ENCODE measurements at places on chromosomes 7 and 10.

DNA sequence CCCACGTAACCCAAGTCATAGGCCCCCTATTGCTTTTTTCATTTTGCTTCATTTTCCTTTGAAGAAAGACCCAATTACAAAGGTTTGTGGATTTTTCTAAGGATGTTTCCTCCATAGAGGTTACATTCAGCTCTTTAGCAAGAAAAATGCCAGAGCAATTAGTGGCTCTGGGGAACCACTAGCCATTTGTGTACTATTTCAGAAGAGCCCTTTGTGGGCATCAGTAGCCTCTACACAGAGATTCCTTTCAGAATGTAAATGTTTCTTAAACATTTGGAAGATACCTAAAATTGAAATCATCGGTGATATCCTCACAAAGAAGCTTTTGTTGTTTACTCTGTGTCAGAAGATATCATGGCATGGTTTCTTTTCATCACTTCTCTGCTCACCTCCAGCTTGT is 291.0 kb upstream of the KMT2E start:
- no peak for DNase-seq

DNA sequence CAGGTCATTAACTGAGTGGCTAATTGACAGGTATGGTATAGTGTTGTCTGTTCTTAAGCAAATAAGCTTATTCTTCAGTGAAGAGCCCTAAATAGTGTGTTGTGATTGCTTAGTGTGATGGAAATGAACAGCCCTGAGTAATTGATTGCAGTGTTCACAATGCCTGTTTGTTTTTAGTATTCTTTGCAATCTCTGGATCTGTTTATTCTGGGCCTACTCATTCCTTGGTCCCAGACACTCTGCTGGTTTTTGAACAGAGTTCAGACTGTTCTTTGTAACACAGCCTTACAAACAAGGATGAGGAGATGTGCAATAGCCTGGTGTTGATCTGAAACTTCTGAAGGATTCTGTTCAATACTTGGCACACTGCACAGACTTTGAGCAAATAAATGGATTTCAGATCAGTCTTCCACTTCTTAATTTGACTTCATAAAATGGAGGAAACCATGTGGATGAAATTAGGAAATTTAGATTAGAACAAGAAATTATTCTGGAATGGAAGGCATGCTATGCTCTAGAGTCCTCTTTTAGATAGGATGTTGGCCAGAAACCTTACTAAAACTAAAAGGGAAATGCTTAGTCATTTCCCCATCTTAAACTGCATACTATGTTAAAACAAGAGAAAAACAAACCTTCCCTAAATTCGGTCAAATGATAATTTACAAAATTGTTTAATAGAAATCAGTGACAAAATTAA is 444.2 kb upstream of the SEMA3D start:
- peak; percentile 28 for DNase-seq

DNA sequence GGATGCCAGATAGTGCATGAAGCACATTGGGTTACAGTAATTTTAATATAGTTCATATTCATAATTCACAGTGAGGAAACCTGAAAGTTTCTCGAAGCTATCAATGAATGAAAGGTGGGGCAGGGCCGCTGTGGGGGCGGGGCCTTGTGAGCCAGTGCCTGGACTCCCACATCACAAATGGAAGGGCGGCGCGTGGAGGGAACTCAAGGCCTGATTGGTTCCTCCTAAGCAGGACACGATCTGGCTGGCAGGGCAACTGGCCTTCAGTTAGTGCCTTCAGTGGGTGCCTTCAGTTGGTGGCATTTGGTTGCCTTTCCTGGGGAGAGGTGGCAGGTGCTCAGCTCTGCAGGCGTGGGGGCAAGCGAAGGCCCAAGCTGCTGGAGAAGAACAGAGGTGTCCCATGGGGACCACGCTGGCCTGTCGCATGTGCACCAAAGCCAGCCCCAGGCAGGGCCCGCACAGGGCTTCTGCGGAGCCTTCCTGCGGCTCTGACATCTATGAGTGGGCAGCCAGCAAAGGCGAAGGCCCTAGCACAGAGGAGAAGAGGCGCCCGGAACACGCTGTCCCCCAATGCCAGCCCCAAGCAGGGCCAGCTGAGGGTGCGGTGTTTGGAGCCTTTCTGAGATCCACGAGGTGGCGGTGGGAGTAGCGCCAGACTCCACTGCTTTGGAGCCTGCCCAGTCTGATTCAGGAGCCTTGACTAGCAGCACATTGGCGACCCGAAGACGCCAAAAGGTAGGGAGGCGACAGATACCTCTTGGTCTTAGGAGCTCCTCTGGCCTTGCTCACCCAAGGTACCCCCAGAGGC is 118.0 kb upstream of the PDSS1 start:
- DNase-seq = no peak

GRCh38 chr7:106957766-106958165 is 86.7 kb upstream of the PRKAR2B start:
- DNase-seq = no peak

- DNase-seq = peak; percentile 88
Observed at GRCh38 chr7:126803060-126803665, 449.6 kb downstream of the GRM8 start.

DNA sequence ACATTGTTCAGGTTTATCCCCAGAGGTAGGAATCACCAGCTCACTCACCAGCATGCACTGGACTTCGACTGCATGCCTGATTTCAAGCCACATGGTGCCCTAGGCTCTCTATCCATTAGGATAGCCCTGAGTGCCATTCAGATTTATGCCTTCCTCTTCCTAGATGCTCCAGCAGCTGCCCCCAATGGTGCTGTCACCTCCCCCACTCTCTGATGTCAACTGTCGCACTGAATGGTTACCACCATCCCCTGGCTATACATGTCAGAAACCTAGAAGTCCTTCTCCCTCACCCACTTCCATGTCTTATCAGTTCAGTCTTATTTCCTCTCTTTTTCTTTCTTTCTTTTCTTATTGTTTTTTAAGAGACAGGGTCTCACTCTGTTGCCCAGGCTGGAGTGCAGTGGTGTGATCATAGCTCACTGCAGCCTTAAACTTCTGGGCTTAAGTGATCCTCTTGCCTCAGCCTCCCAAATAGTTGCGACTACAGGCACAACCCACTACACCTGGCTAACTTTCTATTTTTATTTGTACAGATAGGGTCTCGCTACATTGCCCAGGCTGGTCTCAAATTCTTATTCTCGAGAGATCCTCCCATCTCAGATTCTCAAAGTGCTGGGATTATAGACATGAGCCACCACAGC is 2.9 kb downstream of the SFXN4 start:
- no peak for DNase-seq

DNA sequence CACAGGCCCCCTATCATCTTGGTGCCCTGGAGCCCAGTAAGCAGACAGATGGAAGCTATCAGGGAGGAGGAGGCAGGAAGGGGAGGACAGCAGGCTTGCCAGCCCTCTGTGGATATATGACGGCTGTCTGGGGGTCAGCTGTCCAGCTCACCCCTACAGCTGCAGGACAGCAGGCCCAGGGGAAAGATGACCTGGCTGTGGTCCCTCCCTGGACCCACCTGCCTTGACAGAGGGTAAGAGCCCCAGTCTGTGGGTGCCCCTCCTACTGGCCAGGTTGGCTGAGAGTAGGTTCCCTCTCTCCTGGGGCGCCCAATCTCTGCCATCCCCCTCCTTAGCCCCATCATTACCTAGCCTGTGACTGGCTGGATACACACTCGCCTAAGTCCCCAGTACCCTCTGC is 62.5 kb downstream of the C10orf143 start:
- DNase-seq = no peak

- peak; percentile 99 for DNase-seq
Observed at GRCh38 chr7:131235489-131236317, 92.0 kb upstream of the MKLN1 start.

- no peak for DNase-seq
Observed at GRCh38 chr10:29069941-29070340, 218.9 kb upstream of the LYZL1 start.

GRCh38 chr10:92538231-92538958 is 35.5 kb downstream of the IDE start:
- peak; percentile 36 for DNase-seq

DNA sequence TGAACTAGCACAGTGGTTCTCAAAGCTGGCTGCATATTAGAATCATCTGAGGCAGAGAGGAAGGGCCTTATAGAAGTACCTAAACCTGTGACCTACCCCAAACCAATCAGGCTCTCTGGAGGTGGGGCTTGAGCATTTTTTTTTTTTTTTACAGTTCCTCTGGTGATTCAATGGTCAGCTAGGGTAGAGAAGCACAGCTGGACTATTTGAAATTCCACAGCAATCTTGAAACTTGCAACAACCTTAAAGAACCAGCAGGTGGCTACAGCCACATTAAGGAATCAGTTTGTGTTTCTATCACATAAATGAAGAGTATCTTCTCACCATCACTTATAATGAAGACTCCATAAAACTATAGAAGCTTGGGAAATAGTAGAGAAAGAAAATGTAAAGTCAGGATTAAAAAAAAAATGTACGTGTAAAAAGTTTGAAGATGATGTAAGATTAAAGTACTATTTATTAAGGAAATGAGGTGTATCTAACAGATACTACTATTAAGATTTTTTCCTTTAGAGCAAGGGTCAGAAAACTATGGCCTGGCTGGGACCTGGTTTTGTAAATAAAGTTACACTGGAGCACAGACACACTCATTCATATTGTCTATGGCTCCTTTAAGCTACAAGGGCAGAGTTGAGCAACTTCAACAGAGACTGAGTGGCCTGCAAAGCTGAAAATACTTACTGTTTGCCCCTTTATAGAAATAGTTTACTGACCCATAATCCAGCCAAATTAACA is 3.8 kb downstream of the RTKN2 start:
- DNase-seq = peak; percentile 96

DNA sequence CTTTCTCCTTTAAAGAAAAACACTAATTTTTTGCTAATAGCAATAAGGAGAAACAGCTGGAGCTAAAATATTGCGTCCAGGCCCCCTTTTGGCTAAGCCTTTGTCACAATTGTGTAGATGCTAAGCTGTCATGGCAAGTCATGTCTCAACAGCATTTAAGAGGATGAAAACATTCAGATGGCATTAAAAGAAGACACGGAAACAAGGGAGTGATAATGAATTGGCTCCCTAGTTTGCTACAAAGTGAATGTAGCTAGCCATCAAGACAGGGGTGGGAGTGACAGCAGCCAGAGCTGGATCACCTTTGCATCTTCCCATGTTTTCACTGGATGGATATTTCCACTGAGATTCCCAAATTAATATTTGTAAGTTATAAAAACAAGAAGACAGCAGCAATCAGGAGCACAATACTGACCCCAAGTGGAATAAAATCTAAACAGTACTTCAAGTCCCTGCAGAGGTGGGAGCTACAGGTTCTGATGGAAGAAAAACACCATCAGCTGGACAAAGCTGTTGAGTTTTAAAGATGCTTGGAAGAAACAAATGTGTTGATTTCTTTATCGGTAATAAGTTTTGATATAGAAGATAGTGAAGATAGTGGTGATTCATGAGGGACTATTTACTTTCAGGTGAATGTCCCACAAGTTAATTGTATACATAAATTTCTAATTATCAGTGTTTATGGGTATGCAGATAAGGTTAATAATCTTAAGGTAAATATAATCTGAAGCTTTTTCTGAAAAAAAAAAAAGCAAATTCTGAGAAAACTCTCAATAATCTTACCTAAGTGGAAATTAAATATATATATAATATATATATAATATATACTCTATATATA is 129.4 kb downstream of the SLC16A9 start:
- peak; percentile 73 for DNase-seq

DNA sequence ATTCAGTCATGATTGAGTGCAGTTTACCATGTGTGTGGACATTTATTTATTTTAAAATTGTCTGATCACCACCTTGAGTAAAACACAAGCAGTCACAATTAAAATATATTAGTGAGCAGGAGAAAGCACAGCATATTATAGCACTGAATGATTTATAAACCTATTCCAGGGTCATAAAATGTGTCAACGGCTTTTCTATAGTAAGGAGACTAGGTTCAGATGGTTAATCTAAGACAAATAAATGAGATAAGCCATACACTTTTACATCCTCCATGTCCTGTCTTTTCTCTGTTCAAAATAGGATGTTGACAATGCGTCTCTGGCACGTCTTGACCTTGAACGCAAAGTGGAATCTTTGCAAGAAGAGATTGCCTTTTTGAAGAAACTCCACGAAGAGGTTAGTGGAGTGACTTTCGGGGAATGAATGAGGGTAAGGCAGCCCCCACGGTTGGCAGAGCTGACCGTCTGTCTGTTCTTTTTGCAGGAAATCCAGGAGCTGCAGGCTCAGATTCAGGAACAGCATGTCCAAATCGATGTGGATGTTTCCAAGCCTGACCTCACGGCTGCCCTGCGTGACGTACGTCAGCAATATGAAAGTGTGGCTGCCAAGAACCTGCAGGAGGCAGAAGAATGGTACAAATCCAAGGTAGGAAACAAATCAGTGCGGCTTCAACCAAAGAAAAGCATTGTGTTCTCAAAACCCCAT is 5.4 kb downstream of the VIM start:
- DNase-seq = peak; percentile 75

DNA sequence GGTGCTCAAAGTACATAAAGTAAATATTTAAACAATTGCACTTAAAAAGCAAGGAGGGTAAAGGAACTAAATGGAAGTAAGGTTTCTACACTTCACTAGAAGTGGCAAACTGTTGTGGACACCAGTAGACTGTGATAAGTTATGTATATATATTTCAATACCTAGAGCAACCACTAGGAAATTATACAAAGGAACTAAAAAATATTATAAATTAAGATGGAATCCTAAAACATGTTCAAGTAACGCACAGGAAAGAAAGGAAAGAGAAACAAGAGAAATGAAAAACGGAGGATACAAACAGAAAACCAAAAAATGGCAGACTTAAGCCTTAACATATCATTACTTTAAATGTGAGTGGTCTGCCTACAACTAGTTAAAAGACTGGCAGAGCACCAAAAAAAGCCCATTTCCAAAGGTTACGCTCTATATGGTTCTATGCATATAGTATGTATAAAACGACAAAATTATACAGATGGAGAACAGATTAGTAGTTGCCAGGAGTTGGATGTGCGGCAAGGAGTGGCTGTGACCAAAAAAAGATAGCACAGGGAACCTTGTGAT is 19.0 kb downstream of the VPS41 start:
- DNase-seq = no peak

- no peak for DNase-seq
Observed at GRCh38 chr7:94969434-94970084, 62.2 kb downstream of the PPP1R9A start.

DNA sequence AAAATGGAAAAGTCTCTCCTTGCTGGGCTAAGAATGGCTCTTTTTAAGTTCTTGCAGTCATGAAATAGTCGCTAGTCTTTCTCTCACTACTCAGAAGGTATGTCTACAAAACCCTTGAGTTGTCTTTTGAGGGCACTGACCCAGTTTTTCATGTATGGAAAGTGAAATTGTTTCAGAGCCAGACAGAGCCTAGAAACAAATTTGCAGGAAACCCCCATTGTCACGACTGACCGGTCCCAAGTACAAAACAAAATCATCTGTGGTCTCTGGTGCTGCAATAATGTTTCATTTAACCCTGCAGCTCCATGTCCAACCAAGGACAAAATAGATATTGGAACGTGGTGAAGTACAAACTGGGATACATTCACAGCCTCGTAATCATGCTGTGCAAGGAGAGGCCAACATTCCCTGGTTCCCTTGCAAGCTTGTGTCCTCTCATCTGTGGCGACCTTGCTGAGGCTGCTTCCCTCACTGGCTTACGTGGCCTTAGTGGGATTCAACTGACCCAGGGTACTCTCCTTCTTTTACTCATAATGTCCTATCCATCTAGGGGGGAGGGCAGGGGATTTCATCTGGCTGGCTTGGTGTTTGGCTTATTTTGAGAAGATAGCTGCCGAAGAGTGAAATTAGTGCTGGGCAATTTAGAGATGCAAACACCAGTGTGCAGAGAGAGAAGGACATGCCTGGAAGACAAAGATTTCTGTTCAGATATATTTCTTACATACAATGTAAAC is 172.5 kb downstream of the IPMK start:
- no peak for DNase-seq

All from choroid plexus epithelial cell (primary cell).